ENCODE measurements at places on chromosomes 12 and 14.

DNA sequence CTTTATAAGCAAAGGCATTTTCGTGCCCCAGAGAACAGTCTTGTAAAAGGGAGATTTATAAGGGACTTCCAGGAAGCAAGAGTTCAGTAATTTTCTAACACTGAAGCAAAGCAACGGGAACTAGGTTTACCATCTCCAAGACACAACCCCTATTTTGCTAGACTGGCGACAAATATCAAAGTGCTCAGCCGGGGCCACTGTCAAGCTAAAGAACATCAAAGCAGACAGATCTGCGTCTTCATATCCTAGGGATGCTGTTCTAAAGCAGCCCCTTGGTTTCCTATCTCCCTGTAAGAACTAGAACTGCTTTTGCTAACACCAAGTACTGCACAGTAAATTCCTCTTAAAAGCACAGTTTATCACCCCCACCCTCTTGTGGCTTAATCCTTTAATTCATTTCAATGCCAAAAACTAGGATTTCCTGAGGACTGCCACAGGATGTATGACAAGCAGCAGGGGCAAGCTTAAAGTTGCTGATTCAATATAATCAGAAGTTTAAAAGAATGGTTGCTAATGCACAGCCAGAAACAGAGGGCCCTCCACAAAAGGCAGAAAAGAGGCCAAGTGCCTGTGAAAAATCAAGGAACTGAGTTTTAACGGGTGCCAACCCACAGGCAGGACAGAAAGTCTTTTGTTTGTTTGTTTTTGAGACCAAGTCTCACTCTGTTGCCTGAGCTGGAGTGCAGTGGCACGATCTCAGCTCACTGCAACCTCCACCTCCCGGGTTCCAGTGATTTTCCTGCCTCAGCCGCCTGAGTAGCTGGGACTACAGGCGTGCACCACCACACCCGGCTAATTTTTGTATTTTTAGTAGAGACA, 44.0 kb upstream of the ISM2 start:
- DNase-seq, result no peak
- H3K36me3 ChIP-seq, result peaks cover 12% of the 10 kb centered on the region
- peak overlapping the region; percentile 73 for H3K27ac ChIP-seq
- no peaks in the 10 kb centered on the region for H3K27me3 ChIP-seq

DNA sequence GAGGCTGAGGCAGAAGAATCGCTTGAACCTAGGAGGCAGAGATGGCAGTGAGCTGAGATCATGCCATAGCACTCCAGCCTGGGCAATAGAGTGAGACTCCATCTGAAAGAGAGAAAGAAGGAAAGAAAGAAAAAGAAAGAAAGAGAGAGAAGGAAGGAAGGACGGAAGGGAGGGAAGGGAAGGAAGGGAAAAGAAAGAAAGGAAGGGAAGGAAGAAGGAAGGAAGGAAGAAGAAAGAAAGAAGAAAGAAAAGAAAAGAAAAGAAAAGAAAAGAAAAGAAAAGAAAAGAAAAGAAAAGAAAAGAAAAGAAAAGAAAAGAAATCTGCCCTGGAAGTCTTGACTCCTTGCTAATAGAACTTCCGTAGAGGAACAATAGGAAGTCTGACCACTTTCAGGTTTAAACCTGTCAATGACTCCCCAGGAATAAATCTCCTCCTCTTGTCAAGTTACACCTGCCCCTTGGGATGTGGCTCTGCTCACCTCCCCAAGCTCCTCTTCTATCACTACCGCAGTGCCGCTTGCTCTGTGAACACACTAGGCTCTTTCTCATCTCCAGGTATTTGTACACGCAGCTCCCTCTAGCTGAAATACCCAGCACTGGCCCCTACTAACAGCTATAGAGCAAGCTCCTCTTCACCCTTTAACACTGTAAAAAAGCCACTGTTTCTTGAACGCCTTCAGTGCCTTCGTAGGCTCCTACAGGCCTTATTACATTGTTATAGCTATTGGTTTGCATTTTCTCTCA, 773.1 kb upstream of the TBX3 start:
- no peak for DNase-seq
- peaks cover 6% of the 10 kb centered on the region for H3K4me1 ChIP-seq
- no peak overlapping the region for H3K27ac ChIP-seq
- peaks cover 4% of the 10 kb centered on the region for H3K36me3 ChIP-seq
- no peak overlapping the region for H3K4me3 ChIP-seq

DNA sequence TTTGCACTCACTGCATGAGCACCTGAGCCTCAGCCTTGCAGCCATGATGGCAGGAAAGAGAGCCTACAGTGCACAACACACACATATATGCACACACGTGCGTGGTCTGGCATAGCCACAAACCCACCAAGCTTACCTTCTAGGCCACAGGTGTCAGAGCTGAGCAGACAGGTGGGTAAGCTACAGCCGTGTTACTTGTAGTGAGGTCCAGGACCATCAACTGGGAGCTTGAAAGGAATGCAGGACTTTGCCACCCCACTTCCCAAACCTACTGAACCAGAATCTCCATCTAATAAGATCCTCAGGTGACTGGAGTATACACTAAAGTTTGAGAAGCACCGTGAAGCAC, 2.7 kb downstream of the ASIC1 start:
- H3K4me3 ChIP-seq, result no peak overlapping the region
- peaks cover 15% of the 10 kb centered on the region for H3K4me1 ChIP-seq
- H3K36me3 ChIP-seq, result no peaks in the 10 kb centered on the region
- DNase-seq, result no peak

DNA sequence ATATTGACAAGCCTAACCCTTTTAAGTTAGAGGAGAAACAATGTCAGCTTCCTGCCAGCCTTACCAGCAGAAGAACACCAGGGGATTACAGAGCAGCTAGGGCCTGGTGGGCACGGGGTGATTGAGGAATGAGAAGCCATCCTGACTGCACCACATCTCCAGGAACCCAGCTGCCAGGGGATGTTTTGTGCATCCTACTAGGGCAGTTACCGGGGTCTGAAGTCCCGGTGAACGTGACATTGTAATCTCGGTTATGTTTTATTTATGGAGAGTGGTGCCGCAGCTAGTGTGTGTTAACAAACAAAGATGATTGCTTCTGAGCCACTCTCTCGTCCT, 115.9 kb downstream of the BCL11B start:
- H3K36me3 ChIP-seq, result no peaks in the 10 kb centered on the region
- no peak overlapping the region for H3K27ac ChIP-seq
- DNase-seq, result no peak
- H3K27me3 ChIP-seq, result peaks cover 2% of the 10 kb centered on the region
- no peaks in the 10 kb centered on the region for H3K4me1 ChIP-seq
- no peak overlapping the region for H3K4me3 ChIP-seq

- H3K27ac ChIP-seq, result no peak overlapping the region
- no peak overlapping the region for H3K4me3 ChIP-seq
- no peak for DNase-seq
- no peaks in the 10 kb centered on the region for H3K27me3 ChIP-seq
- H3K36me3 ChIP-seq, result no peaks in the 10 kb centered on the region
- H3K4me1 ChIP-seq, result no peaks in the 10 kb centered on the region
These were observed 34.2 kb downstream of the ABCC9 start for GRCh38 chr12:21906919-21907493.

GRCh38 chr14:41549821-41550607, 56.7 kb upstream of the LRFN5 start:
- H3K27me3 ChIP-seq, result no peaks in the 10 kb centered on the region
- no peak for DNase-seq
- no peak overlapping the region for H3K27ac ChIP-seq
- H3K4me1 ChIP-seq, result no peaks in the 10 kb centered on the region
- H3K36me3 ChIP-seq, result no peaks in the 10 kb centered on the region

GRCh38 chr14:39417014-39417413, 15.2 kb downstream of the FBXO33 start:
- H3K27me3 ChIP-seq, result no peaks in the 10 kb centered on the region
- peaks cover 8% of the 10 kb centered on the region for H3K4me1 ChIP-seq
- no peak for DNase-seq
- H3K4me3 ChIP-seq, result no peak overlapping the region
- H3K27ac ChIP-seq, result no peak overlapping the region

DNA sequence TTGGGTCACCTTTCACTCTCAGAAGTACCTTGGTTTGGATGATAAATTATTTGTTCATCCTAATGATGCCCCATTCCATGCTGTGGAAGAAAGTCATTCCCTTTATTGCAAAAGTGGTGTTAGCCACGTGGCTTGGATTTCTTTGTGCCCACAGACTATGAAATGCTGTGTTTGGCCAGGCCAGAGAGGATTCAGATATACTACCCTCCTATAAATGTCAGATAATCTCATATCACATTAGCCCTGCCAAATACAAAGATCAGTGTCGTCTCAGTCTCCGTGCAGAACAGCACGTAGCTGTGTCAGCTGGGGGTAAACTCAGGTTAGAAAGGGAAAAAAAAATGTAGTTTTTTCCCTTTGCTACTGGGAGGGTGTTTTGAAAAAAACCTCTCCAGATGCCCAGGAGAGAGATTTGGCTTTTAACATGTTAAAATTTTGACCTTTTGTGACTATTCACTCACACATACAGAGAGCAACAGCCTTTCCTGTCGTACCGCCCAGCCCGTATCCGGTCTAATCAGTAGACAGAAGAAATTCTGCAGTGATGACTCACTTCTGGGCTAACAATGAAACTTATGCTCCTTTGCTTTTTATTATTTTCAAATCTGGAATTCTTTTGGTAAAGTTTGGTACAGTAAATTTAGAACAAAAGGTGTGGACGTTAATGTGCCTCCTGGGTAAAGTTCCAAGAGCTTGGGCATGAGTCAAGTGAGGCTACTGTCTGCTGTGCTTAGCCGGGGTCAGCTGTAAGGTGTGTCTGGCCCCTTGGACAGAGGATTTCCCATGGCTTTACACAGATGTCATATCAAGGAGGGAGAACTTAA, 8.5 kb upstream of the PTPRB start:
- no peak overlapping the region for H3K4me3 ChIP-seq
- H3K27me3 ChIP-seq, result peaks cover 6% of the 10 kb centered on the region
- H3K36me3 ChIP-seq, result no peaks in the 10 kb centered on the region
- H3K27ac ChIP-seq, result no peak overlapping the region
- H3K4me1 ChIP-seq, result no peaks in the 10 kb centered on the region
- DNase-seq, result no peak

GRCh38 chr12:79371226-79371625, 319.5 kb downstream of the PAWR start:
- no peak overlapping the region for H3K4me3 ChIP-seq
- H3K36me3 ChIP-seq, result no peaks in the 10 kb centered on the region
- no peak overlapping the region for H3K27ac ChIP-seq
- no peaks in the 10 kb centered on the region for H3K4me1 ChIP-seq
- DNase-seq, result no peak

DNA sequence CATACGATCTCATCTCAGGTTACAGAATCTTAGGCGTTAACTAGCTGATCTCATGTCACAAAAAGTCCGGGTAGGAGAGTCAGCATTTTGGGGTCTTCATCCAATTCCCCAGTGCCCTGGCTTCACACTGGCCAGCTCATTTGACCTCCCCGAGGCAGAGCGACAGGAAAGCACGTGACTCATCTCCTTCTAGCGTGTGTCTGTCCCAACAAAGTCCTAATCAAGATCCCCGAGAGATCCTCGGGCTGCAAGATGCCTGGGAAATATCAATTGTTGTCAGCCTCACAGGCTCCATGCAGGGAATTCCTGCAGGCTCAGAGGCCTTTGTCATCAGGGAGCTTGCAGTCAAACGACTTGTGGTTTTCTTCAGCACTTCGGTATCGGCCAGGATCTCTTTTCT, 57.5 kb downstream of the ZNF664 start:
- H3K4me3 ChIP-seq, result no peak overlapping the region
- no peak for DNase-seq
- H3K36me3 ChIP-seq, result peaks cover 3% of the 10 kb centered on the region
- H3K27me3 ChIP-seq, result peaks cover 8% of the 10 kb centered on the region
- H3K4me1 ChIP-seq, result no peaks in the 10 kb centered on the region
- no peak overlapping the region for H3K27ac ChIP-seq

Data from memory B cell (primary cell).